CD14-positive monocyte (primary cell): ENCODE measurements at places on chromosomes 7 and 10.

GRCh38 chr7:114466917-114467316, 52.3 kb downstream of the FOXP2 start:
- DNase-seq, result no peak

DNA sequence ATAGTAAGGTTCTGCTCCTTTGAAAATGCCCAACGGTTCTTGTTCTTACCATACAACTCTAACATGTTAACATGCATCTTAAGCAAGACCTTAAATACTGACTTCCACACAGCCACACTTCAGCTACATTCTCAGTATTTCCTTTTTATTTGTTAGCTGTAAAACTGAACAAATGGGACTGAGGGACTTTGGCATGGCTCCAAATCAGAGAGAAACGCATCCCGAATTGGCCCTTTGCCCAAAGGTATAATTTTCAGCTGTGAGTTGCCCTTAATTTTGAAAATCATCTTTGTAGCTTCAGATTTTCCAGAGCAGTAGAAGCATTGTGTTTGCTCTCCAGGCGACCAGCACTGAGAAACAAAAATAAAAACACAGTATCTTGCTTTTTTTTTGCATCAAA, 56.4 kb downstream of the NEUROD6 start:
- no peak for DNase-seq

GRCh38 chr10:505419-505818, 184.0 kb downstream of the DIP2C start:
- DNase-seq, result no peak

DNA sequence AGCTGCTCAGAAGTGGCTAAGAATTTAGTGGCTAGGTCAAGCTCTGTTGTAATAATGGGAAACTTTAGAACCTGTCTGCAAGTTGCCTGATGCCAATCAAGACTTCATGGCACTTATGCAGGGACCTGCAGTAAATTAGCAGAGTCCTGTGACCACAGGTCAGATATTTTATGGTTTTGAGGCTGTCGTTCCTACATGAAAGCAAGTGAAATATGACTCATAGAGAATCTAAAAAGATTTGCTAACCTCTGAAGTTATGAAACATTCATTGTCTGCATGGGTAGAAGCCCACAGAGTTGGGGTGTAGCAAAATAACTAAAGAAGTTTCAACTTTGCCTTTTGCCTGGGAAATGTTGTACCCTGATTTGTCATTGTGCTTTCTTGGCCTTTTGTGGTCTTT, 32.3 kb downstream of the SLC39A12 start:
- no peak for DNase-seq

GRCh38 chr10:10482613-10483012, 535.1 kb upstream of the CELF2 start:
- no peak for DNase-seq

GRCh38 chr7:106127984-106128780, 16.1 kb upstream of the SYPL1 start:
- no peak for DNase-seq

GRCh38 chr10:121662945-121663917, 65.0 kb upstream of the FGFR2 start:
- no peak for DNase-seq

GRCh38 chr7:74356589-74357315, 67.5 kb downstream of the CLIP2 start:
- DNase-seq, result no peak

GRCh38 chr10:103776878-103777591, 78.3 kb downstream of the SH3PXD2A start:
- no peak for DNase-seq

DNA sequence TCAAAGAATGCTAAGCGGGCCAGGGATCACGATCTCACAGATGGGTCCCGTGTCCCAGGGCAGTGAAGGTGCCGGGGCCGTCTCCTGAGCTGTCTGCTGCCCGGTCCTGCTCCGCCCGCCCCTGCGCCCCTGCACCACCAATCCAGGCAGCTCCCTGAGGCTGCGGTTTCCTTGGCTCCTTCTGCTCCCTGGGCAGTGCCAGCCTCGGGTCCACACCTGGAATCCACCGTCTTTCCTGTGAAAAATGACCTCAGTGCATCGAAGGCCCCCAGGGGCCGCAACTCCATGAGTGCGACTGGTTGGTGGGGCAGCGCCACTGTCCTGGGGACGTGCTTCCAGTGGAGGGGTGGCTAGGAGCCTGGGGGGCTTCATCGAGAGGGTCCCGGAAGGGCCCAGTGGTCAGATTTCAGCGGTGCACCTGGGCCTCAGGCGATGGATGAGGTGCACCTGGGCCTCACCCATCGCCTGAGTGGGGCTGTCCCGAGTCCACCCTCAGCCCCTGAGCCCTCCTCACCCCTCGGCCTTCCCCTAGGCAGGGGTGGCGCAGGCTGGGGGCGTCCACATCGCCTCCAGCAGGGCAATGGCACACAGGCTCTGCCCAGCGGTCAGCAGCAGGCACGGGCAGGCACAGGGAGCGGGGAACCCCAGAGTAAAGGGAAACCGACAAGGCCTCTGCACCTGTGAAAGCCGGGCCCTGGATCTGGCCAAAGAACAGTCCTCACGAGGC, 27.2 kb downstream of the ADGRA1 start:
- no peak for DNase-seq

- DNase-seq, result no peak
Measured at GRCh38 chr7:130201796-130202195, 3.4 kb downstream of the TMEM209 start.

GRCh38 chr7:118182593-118183427, 1.2 kb upstream of the LSM8 start:
- no peak for DNase-seq

- no peak for DNase-seq
Measured at GRCh38 chr7:145143685-145144084, 307.8 kb upstream of the TPK1 start.

DNA sequence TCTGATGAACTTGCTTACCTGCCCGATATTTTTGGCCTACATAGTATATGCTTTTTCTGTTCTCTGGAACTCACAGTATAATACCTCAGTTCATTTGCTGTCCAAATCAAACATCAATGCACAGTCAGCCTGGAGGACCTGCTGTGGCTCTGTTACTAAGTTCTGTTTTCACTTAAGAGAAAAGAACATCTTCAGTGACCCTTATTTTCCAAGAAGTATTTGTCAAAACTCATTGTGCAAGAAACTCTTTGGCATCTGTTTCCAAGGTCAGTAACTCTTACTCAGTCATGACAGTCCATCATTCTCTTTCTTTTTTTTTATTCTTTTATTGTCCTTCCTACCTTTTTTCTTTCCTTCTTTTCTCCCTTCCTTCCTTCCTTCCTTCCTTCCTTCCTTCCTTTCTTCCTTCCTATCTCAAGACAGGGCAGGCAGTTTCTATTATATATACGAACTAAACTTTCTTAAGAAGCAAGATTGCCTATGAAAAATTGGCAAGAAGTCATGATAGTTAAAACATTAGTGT, 37.8 kb upstream of the SEM1 start:
- no peak for DNase-seq

- DNase-seq, result peak; percentile 51
Measured at GRCh38 chr7:88226886-88227516, 7.2 kb upstream of the SRI start.
